CD4-positive, alpha-beta T cell treated with Interleukin-17A for 4 hours (primary cell): ENCODE measurements at places on chromosomes 6 and 20.

- DNase-seq = no peak
Observed at GRCh38 chr20:23910210-23910609, 30.7 kb upstream of the CST5 start.

DNA sequence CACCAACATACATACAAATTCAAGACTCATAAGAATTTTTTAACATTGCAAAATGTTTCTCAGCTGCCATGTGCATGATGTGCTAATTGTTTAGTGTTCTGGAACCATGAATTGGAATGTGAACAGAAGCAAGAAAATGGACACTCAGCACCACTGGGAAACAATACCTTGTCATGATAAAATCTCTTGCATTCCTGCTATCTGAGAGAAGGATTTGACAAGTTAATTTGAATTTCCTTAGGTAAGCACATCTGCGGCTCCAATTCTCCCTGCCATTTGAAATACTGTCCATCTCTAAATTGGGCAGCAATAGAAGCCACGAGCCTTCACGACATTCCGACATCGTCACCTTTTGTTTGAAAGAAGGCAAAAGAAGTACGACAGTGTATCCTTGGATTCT, 1104.6 kb upstream of the MAP3K7 start:
- no peak for DNase-seq

DNA sequence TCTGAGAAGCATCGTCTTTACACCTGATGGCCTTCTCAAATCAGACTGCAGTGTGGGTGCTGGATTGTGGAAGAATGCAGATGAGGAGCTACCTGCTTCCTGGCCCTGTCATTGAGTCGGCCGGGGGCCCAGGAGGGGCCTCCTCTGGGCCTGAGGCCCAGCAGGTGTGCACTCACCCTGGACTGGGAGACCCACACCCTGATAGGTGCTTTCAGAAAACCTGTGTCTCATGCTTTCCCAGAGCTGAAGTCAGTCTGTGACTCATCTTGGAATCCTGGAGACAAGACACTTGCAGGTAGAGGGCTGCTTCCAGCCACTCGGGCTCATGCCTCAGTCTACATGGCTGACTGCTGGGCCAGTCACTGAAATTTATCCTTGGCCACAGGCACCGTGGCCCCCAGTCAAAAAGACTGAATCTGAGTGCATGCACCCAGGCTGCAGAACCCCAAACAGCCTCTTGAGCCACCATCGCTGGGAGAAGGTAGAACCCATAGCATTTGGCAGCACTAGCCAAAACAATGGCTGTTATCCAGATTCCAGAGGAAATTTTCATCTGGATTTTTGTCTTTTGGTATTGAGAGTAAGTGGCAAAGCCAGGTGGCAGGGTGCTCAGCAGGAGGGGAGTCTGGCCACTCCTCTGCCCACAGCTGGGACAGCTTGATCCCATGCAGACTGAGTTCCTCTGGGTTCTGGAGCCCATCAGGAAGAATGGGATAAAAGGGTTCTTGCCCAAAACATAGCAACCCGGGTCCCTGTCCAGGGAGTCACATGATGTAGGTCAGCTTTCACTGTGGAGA, 182.0 kb upstream of the CST7 start:
- DNase-seq = no peak

DNA sequence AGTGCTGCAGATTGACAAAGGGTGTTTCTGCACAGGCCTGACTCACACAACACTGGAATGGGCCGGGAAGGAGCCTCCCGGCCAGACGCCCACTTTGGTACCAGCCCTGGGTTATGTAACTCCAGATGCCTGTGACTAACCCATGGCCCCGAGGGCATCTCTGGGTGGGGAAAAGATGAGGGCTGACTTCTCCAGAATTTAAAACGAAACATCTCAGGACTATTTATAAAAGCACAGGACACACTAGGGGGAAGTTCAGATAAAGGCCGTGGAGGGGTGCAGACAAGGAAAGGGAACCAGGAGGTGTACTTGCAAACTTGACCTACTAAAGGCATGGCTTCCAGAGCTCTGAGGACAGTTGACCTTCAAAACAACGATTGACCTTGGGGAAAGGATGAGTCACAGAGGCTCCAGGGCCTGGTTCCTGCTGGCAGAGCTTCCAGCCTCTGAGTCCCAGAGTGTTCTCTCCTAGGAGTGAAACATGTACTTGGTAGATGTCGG, 196.9 kb downstream of the NFATC2 start:
- DNase-seq = no peak

GRCh38 chr20:32984196-32984595, 20.0 kb downstream of the SUN5 start:
- DNase-seq = no peak

GRCh38 chr6:87699576-87699975, 2.5 kb downstream of the AKIRIN2 start:
- DNase-seq = no peak

DNA sequence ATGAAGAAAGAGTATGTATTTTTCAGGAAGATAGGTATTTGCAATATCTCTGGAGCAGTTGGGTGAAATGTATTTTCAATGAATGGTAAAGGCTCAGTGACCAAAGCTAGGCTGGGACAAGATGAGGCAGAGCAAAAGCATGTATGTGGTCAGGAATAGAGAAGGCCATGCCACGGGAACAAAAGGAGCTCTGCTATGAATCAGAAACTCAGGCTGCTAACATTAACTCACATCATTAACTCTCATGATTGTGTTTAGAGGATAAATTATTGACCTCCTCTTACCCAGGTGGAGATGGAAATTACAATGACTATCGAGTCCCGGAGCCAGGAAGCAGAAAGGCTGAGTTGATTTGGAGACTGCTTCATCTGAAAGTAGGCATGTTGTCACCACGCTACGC, 220.2 kb downstream of the FUT9 start:
- no peak for DNase-seq

DNA sequence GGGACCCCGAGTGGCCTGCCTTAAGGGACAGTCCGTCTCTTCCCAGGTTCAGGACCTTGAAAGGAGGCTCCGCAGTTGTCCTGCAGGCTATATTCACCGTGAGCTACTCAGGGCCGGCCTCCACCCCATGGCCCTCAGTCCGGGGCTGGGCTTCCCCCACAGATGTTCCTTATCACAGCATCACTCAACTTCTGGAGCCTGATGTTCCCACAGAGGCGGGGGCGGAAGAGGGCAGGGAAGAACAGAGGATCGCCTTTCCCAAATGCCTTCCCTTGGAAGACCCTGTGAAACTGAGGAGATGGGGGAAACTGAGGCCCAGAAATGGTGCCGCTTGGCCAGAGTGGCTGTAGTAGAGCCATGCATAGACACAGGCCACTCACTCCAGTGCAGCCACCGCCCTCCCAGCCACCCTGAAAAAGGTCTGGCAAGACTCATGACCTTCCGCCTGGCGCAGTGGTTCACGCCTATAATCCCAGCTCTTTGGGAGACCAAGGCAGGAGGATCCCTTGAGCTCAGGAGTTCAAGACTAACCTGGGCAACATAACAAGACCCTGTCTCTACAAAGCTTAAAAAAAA, 4.3 kb upstream of the COX4I2 start:
- DNase-seq = no peak

GRCh38 chr6:161198783-161199460, 74.9 kb downstream of the AGPAT4 start:
- no peak for DNase-seq

GRCh38 chr20:23143986-23144690, 58.0 kb upstream of the CD93 start:
- DNase-seq = no peak

GRCh38 chr20:62566266-62566665, 76.0 kb upstream of the SLCO4A1 start:
- no peak for DNase-seq

GRCh38 chr20:2798814-2799213, 1.6 kb downstream of the CPXM1 start:
- DNase-seq = no peak

- DNase-seq = no peak
Observed at GRCh38 chr6:135281227-135281626, 100.1 kb downstream of the MYB start.

GRCh38 chr6:81977486-81977885, 225.0 kb upstream of the TENT5A start:
- no peak for DNase-seq

DNA sequence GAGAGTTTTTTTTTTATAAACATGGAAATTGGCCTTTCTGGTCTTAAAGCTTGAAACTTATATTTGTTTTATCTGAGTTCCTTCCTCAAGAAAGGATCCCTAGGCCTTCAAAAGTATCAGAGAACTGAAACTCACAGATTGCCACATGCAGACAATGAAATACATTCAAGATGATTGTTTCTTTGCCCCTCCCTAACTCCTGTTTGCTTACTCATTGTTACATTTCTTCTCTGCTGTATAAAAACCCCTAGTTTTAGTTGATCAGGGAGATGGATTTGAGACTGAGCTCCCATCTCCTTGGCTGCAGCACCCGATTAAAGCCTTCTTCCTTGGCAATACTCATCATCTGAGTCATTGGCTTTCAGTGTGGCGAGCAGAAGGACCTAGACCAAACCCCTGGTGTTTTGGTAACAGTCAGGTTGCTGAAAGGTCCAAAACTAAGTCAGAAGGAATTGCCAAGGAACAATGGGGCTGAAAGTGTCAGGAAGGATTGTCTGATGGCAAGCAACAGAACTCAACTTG, 132.3 kb upstream of the SULF2 start:
- DNase-seq = no peak

DNA sequence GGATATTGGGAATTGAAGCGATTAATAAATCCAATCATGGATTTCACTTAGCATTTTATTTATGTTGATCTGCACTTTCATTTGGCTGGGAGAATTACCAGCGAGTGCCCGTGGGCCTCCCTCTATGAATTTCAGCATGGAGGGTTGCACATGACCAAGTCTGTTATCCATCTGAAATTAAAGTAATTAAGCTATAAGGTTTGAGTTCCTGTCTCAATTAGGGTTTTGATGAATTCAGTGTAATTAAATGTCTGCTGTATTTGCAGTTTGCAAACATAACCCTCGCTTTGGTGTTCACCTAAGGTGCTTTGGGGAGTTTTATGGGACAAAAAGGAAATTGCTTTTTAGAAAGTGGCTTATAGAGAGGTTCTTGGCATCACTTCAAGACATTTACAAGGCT, 169.8 kb upstream of the RIN2 start:
- no peak for DNase-seq

DNA sequence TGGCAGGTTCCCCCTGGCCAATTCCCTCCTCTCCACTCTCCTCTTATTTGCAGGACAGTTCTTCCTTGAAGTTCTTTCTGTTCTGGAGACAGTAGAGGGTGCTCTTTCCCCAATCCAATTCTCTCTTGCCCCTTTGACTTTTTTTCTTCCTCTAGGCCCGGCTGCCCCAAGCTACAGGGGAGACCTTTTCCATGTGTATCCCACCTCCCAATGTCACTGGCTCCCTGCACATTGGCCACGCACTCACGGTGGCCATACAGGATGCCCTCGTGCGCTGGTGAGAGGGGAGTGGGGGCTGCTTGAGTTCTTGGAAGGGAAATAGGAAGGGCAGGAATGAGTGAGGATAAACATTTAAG, 1.5 kb downstream of the VARS2 start:
- peak; percentile 17 for DNase-seq

GRCh38 chr20:53194306-53195290, 222.4 kb downstream of the TSHZ2 start:
- DNase-seq = no peak

DNA sequence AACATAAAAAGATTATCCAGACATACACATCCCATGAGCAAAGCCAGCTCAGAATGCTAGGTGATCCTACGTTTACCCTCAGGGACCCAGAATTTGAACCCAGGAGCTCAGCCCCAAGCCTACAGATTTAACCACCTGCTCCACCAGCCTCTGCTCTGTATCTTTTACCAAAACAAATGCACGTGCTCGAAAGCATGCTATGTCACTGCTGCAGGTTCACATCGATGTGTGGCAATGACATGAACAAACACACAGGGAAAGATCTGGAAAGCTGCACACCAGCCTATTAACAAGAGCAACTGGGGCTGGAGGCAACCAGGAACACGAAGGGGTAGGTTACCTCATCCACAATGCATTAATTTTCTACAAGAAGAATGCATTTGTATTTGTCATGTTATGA, 32.1 kb downstream of the PREX1 start:
- no peak for DNase-seq

- DNase-seq = no peak
Observed at GRCh38 chr6:33824461-33825154, 20.8 kb upstream of the MLN start.

DNA sequence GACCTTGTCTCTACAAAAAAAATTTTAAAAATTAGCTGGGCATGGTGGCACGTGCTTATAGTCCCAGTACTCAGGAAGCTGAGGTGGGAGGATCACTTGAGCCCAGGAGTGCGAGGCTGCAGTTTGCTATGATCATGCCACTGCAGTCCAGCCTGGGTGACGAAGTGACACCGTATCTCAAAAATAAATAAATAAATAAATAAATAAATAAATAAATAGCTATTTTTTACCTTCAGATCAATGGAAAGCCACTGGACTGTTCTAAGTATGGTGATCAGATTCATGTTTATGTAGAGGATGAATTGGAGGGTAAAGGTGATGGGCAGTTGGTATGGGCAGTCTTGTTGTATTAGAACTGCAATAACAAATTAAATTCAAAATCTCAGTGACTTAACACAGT, 24.0 kb downstream of the DSTN start:
- no peak for DNase-seq

DNA sequence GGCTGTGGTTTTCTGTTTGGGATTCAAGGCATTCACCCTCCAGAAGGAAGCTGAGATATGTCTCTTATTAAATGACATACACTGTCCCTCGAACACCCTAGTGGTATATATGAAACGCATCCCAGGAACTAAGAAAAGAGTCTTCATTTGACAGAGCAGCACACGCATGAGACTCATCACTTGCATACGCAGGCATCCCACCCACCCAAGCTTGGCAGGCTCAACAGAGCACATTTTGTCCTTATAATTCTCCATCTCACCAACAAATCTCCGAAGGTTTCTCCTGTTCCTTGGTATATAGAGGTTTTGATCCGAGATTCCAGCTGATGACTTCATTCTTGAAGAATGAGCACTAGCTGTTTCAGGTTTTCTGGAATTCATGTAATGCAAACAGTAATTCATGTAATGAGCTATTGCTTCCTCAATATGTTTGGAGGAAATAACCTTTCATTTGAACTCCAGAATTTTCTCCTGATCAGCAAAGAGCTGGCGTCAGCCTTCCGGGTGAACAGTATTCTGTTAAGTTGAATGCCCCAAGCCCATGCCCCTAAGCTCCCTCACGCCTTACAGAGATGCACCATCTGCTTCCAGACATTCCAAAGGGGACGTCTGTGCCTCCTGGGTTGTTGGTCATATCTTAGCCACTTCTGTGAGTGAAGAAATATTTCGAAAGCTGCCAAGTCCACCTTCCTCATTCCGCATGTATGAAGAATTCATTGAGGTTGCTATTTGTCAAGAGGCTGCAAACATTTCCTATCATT, 66.0 kb upstream of the CDH4 start:
- no peak for DNase-seq

- DNase-seq = no peak
Observed at GRCh38 chr6:5303682-5304081, 42.4 kb downstream of the FARS2 start.

GRCh38 chr6:20056350-20056992, 155.8 kb downstream of the MBOAT1 start:
- DNase-seq = no peak
